ENCODE measurements at places on chromosomes 12 and 14. TPM values are rescaled to one million over a fixed set of nuclear protein-coding genes. Genes with fewer than 3 reads are reported as not detected.

The GLIPR1 gene
- 488 TPM for polyA plus RNA-seq

DNA sequence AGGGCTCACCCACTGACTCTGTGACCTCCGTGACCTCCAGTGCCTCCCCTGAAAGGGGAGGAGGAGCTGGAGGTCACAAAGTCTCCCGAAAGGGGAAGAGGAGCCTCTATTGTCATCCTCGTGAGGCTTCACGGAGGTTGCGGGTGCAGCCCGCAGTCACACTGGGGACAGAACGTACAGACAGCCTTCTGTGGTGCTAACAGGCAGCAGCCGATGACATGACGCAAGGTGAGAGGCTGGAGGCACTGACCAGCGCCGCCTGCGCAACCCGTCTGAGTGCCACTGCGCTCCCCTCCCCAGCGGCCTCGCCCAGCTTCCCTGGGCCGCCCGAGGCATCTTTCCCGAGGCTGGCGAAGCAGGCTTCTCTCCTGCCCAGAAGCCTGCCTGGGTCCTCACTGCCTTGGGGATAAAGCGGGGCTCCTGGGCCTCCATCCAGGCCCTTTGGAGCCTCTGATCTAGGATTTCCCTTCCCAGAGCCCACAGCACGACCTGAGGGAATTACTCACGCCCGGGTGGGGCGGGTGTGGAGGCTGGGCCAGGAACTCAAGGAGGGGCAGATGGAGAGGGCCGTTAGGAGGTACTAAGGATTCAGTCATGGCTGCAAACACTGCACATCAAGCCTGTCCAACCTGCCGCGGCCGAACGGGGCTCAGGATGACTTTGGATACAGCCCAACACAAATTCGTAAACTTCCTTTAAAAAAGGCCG lies 12.3 kb upstream of the LBHD2 start:
- no peak overlapping the region for H3K27ac ChIP-seq
- H3K27me3 ChIP-seq = no peaks in the 10 kb centered on the region
- peaks cover 12% of the 10 kb centered on the region for H3K4me1 ChIP-seq
- DNase-seq = peak; percentile 42

GRCh38 chr12:19692091-19692490 lies 252.8 kb downstream of the AEBP2 start:
- no peaks in the 10 kb centered on the region for H3K27me3 ChIP-seq
- no peak overlapping the region for H3K4me3 ChIP-seq
- no peaks in the 10 kb centered on the region for H3K36me3 ChIP-seq

GRCh38 chr12:122951406-122951805 lies 14.9 kb downstream of the ABCB9 start:
- H3K4me3 ChIP-seq = no peak overlapping the region
- H3K27me3 ChIP-seq = no peaks in the 10 kb centered on the region
- DNase-seq = peak; percentile 60
- peaks cover 10% of the 10 kb centered on the region for H3K4me1 ChIP-seq
- H3K36me3 ChIP-seq = no peaks in the 10 kb centered on the region
